ENCODE measurements at places on chromosomes 3 and 15.

DNA sequence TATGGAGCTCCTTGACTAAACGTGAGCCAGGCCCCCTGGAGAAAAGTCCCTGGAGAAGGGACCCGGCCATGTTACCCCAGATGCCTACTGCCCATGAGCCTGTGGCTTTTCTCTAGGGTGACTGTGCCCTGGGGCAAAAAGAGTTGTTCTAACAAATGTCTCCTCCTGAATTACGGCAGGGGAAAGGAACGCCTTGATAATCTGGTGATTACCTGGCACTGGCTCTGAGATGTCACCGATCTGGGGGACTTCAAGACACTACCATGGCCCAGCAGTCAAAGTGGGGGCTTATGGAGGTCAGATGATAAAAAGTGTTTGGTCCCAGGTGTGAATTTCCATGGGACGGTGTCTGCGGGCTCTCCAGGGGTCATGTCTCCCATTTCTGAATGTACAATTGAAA, 140.7 kb downstream of the KLF13 start:
- no peak for DNase-seq

GRCh38 chr3:39519554-39520288, 52.2 kb downstream of the MOBP start:
- no peak for DNase-seq

DNA sequence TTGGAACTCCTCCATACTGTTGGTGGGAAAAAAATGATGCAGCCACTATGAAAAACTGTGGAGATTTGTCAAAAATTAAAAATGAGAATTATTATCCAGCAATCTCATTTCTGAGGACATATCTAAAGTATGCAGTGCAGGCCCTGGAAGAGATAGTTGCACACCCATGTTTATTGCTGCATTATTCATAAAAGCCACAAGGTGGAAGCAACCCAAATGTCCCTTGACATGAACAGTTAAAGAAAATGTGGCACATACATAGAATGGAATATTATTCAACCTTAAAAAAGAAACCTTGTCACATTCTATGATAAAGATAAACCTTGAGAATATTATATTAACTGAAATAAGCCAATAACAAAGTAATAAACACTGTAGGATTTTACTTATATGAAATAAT, 80.9 kb upstream of the ARHGEF26 start:
- peak; percentile 12 for DNase-seq

DNA sequence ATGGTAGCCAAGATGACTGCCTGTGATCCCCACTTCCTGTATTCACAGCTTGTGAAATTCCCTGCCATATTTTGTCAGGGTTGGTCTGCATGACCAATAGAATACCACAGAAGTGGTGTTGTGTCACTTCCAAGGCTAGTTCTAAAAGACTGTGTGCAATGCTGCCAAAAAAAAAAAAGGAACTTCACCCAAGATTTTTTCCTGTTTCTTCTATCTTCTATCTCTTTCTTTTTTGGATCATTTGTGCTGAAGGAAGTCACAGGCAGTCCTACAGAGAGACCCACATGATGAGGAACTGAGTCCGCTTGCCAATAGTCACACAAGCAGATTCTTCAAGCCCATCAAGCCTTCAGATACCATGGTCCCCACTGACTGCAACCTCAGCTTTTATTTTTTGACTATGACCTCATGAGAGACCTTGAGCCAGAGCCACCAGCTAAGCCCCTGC, 18.1 kb upstream of the RAF1 start:
- no peak for DNase-seq

- no peak for DNase-seq
Observed at GRCh38 chr15:32807331-32807730, 89.5 kb downstream of the GREM1 start.

DNA sequence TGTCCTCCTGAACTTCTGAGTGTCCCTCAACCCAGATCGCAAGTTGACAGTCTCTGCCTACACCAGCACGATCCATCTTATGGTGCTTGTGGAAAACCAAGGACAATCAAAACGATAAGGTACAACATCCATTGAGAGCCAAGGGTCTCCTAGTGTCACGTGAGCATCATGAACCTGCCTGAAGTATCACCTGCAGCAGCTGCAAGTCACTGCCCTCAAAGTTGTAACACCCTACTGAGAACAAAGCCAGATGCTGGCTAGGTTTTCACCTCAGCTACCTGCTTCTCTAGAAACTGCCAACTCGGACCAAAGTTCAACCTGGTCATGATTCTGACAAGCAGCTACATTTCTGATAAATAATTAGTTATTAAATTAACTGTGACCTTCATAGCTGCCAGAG, 17.5 kb downstream of the C2CD4B start:
- DNase-seq = no peak

GRCh38 chr15:82014989-82015388, 30.8 kb downstream of the MEX3B start:
- DNase-seq = no peak

DNA sequence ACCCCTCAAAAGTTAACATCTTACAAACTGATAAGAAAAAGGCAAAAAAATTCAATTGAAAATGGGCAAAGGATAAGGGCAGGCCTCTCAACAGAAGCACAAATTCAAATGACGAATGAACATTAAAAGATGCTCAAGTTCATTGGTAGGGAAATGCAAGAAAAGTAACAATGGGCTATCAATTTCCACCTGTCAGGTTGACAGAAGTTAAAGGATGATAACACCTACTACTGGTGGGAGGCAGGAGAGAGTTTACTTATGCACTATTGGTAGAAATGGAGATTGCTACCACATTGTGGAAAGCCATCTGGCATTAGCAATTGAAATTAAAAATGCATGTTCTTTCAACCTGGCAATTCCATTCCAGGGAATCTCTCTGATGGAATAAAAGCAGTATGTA, 35.6 kb upstream of the TNFAIP8L3 start:
- no peak for DNase-seq

DNA sequence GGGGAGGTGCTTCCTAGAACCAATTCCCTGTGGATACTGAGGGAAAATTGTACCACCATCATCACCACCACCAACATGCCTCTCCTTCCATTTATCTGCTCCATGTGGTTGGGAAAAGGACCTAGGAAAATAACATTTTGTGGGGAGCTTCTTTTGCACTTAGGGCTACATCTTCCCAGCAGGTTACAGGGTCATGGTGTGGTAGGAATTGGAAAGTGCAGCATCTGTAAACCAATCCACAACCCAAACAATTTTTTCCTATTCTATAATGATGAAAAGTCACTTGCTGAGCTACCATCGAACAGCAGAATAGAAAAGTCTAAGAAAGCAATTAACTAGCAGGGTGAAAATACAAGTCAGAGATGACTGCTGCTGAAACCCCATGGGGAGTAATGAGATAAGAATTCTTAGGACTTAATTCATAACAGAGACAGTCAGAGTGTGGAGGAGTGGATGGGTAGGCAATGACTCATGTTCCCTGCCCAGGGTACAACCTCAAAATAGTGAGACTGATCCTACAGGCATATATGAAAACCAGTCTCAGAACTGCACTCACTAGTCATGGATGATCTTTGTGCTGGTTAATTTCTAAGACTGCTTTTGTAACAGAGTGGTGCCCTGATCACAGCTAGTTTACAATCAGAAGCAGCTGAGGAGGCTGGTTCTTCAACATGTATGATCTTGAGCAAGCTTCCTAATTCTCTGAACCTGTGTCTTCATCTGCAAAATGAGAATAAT, 38.1 kb upstream of the LEKR1 start:
- no peak for DNase-seq

- no peak for DNase-seq
Observed at GRCh38 chr3:14822134-14822533, 3.4 kb downstream of the FGD5 start.

DNA sequence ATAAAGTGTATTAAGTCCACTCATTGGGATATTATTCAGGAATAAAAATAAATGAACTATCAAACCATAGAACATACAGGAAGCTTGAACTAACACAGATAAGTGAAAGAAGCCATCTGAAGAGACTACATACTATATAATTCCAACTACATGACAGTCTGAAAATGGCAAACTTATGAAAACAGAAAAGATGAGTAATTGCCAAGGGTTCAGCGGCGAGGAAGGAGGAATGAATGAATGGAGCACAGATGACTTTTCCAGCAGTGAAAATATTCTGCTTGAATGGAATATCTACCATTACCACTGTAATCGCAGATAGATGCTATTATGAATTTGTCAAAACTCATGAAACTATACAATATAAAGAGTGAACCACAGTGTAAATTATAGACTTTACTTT, 79.7 kb downstream of the PEAK1 start:
- no peak for DNase-seq

DNA sequence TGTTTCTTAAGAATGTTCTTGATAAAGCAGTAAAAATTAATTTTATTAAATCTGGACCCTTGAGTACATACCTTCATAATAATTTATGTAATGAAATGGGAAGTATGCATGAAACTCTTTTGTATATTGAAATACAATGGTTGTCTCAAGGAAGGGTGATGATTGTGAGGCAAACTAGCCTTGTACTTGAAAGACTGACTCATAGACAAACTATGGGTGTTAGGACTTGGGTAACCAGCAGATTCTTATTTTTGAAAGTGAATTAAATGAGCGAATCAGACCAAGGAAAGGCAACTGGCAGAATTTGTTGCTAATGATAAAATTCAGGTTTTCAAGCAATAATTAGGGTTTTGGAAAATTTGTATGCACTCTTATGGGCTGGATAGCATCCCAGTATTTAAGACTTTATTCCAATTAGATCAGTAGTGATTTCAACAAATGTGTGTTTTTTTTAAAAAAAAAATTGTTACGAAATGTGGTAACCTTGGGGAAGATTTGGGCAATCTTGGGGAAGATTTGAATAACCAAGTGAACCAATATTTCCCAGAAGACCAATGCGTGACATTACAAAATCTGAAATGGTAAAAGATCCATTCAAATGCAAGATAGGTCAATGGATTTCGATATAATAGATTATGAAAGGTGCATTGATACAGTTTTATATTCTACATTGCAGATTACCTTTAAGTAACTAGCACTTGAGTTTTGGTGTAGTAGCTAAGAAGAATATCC, 42.0 kb downstream of the ATP2C1 start:
- no peak for DNase-seq

DNA sequence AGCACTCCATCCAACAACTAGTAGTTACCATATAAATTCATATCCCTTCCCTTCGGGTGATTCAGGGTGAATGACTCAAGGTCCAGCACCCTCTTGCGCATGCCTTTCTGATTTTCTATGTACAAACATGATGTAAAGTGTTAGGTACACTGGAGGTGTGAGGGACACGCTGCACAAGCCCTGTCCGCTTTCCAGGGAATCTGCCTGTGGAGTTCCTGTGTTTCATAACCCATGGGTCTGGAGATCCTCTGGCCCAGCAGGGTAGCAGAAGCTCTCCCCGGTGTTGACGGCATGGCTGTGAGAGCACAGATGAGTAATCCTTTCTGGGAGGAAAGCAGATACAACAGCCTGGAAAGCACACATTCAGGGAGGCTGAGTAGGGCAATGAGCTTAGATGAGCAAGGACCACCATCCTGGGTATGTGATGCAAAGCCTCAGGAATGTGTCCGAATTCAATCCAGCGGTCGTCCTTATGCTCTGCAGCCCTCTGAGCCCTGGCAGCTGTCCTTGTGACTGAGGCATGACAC, 142.9 kb upstream of the TP63 start:
- no peak for DNase-seq
